Stimulated activated CD8-positive, alpha-beta memory T cell treated with anti-CD3 and anti-CD28 coated beads, Interleukin-2, amount 100 ng/mL, for 48 hours (primary cell): ENCODE measurements at places on chromosomes 11 and 22.

GRCh38 chr22:39253435-39254070 is 8.8 kb upstream of the PDGFB start:
- no peak for DNase-seq

- peak; percentile 48 for DNase-seq
Measured at GRCh38 chr11:67504005-67504949, 886 bp downstream of the PITPNM1 start.

DNA sequence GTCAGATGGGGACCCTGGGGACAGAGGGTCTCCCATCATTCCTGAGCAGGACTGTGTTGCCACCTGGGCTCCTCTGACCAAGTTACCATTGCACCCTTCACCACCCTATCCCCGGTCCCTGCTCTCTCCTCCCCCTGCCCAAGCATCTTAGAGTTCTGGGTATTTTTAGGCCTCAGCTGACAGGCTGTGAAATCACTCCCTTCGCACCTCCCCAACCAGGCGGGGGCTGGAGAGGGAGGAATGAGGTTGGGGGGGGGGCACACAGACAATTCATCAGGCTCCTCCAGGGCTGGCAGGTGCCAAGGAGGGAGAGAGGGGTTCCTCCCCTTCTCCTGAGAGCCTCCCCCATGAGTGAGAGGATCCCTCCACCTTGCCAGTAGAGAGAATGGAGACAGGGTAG is 9.0 kb downstream of the SYT7 start:
- DNase-seq: no peak

DNA sequence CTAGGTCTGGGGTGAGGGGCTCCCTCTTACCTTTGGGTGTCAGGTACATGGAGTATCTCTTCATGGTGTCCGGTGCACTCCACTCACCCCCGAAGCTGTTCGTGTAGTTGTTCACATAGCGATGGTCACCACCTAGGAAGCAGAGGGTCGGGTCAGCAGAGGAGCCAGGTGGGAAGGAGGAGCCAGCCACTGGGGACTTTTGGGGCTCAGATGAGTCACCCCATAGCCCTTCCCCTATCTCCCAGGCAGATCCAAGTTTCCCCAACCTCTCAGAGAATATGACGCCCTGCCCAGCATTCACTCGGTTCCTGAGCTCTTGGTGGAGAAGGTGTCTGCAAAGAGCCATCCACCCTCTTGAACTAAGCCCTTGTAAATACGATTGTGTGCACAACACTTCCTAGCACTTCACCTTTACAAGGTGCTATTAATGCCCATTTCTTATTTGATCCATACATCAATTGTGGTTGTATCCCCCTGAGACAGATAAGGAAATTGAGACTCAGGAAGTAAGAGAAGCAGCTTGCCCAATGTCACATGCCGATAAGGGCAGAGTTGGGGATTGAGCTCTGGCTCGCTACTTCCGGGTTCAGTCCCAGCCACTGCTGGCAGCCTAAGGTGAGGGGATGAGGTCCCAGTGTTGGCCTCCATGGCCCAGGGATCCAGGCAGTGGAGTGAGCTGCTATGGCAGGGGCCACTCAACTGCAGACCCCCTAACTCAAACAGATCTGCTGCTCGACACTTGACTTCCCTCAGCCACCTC is 14.8 kb downstream of the TRIM29 start:
- no peak for DNase-seq

- no peak for DNase-seq
Measured at GRCh38 chr11:133047036-133047770, 485.1 kb downstream of the OPCML start.

DNA sequence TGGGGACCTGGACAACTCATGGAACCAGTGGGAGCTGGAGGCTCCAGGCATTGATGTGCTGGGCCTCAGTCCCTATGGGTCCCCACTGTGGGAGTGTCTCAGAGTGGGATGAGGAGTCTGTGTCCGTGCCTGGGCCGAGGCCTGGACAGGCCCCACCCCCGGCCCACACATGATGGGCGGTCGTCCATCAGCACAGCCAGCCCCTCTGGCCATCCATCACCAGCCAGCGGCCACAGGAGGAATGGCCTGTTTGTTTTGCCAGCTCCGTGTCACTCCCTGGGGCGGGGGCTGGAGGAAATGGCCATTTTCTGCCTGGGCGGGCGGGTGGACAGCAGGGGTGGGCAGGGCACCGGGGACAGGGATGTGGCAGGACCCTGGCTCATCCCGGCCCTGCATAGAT is 13.0 kb upstream of the TBX1 start:
- no peak for DNase-seq

DNA sequence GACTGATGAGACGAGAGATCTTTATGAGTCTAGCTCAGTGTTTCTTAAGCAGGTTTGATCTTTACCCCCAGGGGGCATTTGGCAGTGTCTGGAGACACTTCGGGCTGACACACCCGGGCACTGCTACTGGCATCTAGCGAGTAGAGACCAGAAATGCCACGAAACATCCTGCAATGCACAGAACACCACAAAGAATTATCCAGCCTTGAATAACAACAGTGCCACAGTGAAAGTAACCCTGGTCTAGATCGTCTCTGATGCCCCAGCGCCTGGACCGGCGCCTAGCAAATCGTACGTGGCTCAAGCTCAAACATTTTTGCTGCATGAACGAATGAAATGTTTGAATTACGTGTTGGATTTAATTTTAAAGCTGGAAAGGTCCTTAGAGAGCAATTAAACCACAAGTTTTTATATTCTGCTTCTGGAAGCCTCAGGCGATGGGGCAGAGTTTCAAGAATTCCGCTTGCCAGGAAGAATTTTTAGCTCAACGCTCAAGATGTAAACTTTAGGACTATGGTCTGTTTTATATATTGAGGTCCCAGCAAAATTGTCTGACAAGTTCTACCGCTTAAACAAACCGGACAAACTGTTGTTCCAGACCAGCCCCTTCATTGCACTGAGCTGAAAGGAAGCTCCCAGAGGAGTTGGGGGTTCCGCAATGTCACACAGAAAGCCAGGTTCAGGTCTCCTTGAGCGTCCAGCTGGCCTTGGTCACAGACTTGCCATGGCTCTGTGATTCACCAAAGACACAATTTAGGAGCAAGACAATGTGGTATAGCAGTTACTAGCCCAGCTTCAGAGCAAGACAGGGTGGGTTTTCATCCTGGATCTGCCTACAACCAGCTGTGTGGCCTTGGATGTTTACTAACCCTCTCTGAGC is 44.2 kb upstream of the SMTN start:
- DNase-seq: no peak

GRCh38 chr11:63901660-63902059 is 15.3 kb downstream of the RCOR2 start:
- no peak for DNase-seq

DNA sequence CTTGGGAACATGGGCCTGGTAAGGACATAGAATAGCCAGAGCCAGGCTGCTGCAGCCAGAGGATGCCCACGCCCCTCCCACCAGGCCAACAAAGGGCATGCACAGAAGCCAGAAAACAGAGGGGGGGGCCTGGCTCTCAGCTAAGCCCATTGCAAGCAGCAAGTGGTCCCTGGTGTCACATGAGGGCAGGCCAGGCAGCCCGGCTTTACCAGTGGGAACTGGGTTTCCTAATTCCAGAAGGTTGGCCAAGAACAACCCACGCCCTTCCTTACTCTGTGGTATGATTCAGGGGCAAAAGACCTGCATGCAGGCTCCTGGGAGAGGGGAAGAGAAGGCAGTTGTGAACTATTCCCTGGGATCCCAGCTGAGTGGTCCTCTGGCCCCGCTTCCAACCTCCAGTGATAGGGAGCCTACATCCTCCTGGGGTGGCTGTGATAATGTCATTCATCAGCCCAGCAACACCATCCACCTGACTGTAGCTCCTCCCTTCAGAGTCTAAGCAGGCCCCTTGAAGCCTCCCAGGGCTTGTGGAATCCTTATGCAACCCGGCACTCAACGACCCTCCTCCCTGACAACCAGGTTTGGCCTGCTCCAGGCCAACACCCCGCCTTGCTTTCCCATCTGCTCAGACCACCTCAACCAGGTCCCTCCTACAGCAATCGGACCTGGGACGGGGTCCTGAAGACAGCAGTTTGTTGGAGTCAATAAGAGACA is 62.1 kb upstream of the LMO1 start:
- DNase-seq: no peak

DNA sequence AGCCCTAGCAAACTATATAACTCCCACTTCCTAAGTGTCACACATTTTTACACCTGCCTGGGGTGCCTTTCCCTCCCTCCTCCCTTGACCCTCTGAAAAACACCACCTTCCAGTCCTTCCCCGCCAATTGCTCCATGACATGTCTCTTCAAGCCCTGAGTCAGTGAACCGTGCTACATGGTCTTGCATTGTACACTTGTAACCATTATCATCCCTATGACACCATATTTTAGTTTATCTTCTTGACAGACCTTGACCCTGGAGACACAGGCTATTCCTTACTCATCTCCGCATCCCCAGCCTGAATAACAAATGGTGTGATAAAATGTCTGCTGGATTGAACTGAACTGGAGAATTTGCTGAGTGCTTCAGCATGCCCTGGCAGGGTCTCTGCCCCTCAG is 36.9 kb downstream of the TNKS1BP1 start:
- DNase-seq: no peak

GRCh38 chr11:38153985-38154384 is 1555.9 kb upstream of the RAG2 start:
- no peak for DNase-seq
